Smooth muscle cell of the coronary artery (primary cell): ENCODE measurements at places on chromosomes 11 and 22. TPM values are rescaled to one million over a fixed set of nuclear protein-coding genes. Genes with fewer than 3 reads are reported as not detected.

The ANKK1 gene
- total RNA-seq, result under 0.01 and 0.12 TPM in 2 replicates

The GLYATL2 gene
- 0.53 TPM in 1 of 2 replicates, not detected in the other for total RNA-seq

The SOX6 gene
- 0.12 and 8.0 TPM in 2 replicates for total RNA-seq

The AQP11 gene
- 0.45 and 5.5 TPM in 2 replicates for total RNA-seq

The TRIM34 gene
- total RNA-seq, result 9.2 and 11.8 TPM in 2 replicates
